ENCODE measurements at places on chromosomes 6 and 20.

DNA sequence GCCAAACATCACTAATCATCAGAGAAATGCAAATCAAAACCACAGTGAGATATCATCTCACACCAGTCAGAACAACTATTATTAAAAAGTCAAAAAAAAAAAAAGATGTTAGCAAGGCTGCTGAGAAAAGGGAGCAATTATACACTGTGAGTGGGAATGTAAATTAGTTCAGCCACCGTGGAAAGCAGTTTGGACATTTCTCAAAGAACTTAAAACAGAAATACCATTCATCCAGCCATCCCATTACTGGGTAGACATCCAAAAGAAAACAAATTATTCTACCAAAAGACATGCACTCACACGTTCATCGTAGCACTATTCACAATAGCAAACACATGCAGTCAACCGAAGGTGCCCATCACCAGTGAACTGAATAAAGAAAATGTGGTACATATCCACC, 213.9 kb downstream of the TTLL2 start:
- no peak for DNase-seq

- DNase-seq = no peak
Observed at GRCh38 chr6:40328386-40328985, 258.7 kb downstream of the LRFN2 start.

GRCh38 chr6:56040223-56040622, 164.8 kb upstream of the BMP5 start:
- DNase-seq = no peak

GRCh38 chr6:134523903-134524650, 206.2 kb upstream of the SGK1 start:
- no peak for DNase-seq

DNA sequence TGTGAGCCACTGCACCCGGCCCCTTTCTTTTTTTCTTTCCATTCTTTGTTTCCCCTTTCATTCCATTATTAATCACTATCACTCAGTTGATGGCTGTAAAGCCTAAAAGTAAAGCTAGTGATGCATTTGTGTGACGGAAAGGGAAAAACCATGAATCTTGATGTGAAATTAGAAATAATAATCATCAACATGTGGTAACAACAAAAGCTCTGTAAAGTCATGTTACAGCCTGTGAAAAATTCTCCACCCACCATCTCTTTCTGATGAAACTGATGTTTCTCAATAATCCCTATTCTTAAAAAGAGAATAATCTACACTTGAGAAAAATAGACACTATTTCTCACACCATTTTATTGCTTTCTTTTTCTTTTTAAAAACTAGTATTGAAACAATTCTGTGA, 80.0 kb downstream of the CRYBG1 start:
- DNase-seq = no peak

DNA sequence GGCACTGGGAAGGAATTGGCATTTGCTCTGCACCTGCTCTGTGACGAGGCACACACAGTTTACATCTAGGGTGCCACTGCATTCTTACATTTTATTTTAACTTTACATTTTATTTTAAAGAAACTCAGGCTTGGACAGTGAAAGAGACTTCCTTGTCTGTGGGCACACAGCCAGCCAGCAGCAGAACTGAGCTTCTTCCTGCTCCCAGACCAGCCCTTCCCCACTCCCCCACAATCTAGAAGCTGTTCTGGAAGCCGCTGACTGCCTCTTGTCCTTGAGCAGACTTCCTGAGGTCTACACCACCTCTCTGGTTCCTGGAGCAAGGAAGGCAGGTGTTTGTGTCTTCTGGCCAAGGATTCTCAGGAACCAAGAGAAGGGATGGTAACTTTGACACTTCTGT, 27.9 kb upstream of the CD93 start:
- DNase-seq = no peak

GRCh38 chr20:51979226-51979625, 176.9 kb upstream of the SALL4 start:
- no peak for DNase-seq

- no peak for DNase-seq
Observed at GRCh38 chr6:111850295-111850937, 22.8 kb downstream of the FYN start.
